ENCODE measurements at places on chromosomes 12 and 14. TPM values are rescaled to one million over a fixed set of nuclear protein-coding genes. Genes with fewer than 3 reads are reported as not detected.

The DDX23 gene
- total RNA-seq = 115 TPM

The DNAJC22 gene
- total RNA-seq = 0.05 TPM

DNA sequence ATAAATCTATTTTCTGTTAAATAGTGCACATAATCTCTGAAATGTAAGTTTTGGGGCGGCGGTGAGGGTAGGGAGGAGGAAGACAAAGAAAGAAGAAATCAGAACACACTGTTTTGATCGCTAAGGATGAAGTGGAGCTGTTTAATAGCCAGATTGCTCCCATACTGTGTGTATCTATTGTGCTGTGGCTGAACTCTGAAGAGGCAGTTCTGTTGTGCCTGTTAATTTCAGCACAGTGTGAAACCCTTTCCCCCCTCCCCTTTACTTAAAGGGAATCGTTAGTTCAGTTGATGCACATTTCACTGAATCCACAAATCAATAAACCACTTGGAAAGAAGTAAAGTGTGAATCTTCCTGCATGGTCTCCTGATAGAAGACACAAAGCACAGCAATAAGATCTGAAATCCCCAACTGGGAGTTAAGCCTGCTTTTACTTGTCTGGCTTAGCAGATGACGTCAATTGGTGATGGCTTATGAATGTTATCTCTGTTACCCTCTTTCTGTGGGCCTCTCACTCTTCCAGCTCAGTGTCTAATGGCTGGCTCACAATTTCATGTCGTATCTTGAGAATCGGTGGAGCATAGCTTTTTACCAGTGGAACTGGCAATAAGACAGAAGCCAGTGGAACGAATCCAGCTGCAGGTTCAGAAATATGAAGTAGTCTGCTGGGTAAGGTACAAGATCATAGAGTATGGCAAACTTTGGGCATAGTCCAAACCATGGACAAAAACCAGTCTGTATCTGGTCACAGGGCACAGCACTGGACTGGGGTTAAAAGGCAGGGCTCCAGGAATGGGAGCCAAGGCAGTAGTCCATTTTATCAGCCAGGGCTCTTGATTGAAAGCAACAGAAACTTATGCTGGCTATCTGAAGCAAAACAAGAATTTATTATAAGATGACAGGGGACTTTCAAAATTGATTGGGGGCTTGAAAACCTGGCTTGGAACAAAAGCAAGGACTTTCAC, 413.5 kb upstream of the SEL1L start:
- DNase-seq = no peak

GRCh38 chr14:70108419-70108818, 80.3 kb downstream of the SLC8A3 start:
- DNase-seq = no peak

GRCh38 chr12:127893895-127894609, 372.9 kb upstream of the TMEM132C start:
- DNase-seq = no peak

- no peak for DNase-seq
These were observed 36.2 kb downstream of the CMAS start for GRCh38 chr12:22082190-22082701.

GRCh38 chr12:100987552-100988521, 193.3 kb downstream of the ANO4 start:
- peak; percentile 1 for DNase-seq
